Stimulated activated CD4-positive, alpha-beta T cell treated with anti-CD3 and anti-CD28 coated beads, Interleukin-15, amount 100 ng/mL, for 1 hour (primary cell): ENCODE measurements at places on chromosomes 1 and 21.

GRCh38 chr1:29258976-29259801 is 22.9 kb downstream of the PTPRU start:
- DNase-seq, result no peak

DNA sequence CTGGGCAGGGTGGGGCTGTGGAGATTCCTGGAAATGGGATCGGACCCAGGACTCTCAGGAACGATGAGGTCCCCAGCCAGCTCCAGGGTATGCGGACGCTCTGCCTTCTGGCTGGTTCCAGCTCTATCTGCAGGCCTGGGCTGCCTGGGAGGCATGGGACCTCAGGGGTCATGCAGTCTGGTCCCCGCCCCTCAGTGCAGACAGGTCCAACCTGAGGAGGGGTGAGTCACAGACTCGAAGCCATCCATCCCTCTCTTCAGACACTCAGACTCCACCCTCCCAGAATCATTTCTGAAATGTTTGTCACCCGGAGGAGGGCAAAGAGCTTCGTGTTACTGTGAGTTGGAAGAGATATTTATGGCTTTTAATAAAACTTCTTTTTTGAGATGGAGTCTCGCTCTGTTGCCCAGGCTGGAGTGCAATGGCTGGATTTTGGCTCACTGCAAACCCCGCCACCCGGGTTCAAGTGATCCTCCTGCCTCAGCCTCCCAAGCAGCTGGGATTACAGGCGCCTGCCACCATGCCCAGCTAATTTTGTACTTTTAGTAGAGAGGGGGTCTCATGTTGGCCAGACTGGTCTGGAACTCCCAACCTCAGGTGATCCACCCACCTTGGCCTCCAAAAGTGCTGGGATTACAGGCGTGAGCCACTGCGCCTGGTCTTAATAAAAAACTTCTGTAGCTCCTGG is 5.9 kb upstream of the MYOM3 start:
- no peak for DNase-seq

GRCh38 chr1:17075470-17076255 is 21.8 kb upstream of the SDHB start:
- DNase-seq, result no peak

DNA sequence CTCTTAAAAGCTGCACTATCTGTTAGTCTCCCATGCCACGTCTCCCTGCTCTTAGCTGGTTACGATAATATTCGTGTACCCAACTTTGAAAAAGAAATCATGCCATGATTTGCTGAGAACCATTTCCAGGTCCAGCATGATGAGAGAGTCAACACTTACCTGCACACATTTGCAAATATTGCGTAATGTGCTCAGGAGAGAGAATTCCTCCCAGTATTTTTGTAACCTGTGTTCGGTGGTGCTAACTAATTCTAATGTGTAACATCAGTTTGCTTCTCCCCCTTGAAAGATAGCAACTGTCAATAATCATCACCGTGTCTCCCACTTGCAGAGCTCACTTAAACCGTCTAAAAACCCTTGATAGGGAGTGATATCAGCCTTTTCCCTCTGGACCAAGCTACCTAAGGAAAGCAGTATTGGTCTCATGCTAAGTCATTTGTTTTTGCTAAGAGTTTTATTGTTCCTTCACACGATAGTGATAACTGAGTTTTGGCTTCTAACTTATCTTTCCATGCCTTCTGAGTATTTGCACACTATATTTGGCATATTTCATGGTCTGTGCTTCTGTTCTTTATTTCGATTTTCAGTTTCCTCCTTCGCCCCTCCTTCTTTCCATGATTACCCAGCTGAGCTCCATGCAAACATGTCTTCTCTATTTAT is 61.1 kb upstream of the IRF2BP2 start:
- DNase-seq, result no peak

DNA sequence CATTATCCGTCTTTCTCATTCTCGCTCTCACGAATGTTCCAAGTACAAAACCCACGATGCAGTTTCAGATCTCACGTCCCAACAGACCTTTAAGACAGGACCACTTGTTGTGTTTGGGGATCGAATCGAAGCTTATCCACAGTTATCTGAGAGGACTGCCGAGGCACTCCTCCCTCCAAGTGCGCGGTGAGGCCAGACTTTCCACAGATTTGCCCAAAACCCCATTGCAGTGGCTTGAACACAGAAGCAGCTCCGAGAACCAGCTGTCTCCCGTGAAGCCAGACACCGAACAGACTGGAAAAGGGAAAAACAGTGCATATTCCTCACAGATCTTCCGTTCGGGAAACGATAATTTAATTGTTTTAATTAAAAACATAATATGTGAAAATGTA is 46.5 kb upstream of the COL6A2 start:
- DNase-seq, result no peak

GRCh38 chr1:236023926-236024565 is 40.8 kb downstream of the NID1 start:
- DNase-seq, result no peak

DNA sequence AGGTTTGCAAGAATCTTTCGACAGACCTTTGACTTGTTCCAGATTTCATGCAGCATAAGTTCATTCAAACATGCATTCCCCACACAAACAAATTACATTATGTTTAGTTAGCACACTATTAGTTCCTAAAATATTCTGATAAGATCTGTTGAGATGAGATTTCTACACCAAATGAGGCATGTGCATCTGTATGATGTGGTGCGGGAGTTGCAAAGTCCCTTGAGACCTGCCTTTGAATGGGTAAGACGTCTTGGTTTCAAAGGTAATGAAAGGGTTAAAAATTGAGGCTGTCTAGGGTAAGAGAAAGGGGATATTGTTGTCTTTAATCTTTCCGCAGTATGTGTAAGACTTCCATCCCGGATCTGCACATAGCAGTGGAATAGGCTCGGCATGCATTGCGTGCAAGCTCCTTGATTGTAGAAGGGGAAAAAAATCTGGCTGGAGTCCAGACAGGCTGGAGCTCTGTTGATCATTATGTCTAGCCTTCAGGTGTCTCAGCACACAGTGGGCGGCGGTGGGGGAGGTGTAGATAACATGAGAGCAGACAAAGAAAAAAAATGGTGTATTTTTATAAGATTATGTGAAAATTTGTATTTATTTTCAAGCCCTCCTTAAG is 296.6 kb downstream of the PTPRC start:
- peak; percentile 46 for DNase-seq

- no peak for DNase-seq
Measured at GRCh38 chr1:164137273-164137925, 421.6 kb upstream of the PBX1 start.

GRCh38 chr1:78070758-78071157 is 25.0 kb downstream of the GIPC2 start:
- DNase-seq, result no peak

DNA sequence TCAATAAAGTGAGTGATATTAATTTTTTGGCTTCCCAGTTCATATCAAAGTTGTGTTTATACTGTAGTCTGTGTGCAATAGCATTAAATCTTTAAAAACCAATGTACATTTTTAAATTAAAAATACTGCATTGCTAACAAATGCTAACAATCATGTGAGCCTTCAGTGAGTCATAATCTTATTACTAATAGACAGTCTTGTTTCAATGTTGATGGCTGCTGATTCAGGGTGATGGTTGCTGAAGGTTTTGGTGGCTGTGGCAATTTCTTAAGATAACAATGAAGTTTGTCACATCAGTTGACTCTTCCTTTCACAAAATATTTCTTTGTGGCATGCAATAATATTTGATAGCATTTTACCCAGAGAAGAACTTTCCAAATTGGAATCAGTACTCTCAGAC is 109.0 kb downstream of the ZMYM4 start:
- DNase-seq, result no peak

- DNase-seq, result no peak
Measured at GRCh38 chr21:17570786-17571185, 41.9 kb downstream of the BTG3 start.

DNA sequence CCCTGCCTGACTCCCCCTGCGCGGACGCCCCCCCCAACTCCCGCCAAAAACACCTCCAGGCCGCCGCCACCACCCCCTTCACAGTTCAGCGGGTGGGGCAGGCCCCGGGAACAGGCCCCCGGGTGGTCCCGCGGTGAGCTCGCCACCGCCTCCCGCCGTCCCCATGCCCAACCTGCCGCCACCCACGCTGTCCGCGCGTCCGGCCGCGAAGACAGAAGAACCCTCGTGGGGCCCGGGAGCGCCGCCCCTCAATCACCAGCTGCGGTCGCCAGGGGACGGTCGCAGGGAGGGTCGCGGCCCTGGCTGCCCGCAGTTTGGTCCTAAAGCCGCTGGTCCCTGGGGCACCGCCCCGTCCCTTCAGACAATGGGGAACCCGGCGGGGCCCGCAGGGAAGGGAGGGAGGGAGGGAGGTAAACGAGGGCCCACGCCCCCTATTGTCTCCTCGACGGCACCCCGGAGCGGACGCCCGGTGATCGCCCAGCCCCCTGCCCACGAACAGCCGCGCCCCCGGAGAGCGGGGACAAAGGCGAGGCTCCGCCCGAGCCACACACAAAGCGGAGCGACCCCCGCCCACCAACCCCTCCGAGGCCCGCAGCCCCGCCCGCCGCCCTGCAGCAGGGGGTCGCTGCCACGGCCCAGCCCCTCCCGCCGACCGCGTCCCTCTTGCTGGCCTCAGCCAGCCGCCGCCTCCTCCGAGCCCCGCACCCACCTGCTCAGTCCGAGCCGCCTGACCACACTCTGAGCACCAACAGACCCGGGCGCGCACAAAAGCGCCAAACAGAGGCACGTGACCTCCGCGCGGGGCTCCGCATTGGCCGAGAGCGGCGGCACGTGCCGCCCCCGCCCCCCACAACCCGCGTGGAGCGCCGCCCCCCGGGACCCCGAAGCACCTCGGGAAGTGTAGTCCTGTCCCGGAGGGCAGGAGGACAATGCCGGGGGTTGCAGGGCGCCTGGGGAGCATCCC is at the start of gene STMN1:
Gene STMN1, minus strand, starts transcription at position 740 of the 964 bp plus-strand sequence. CDS start 1,743 bp downstream, outside the sequence.
- DNase-seq, result peak; percentile 75

DNA sequence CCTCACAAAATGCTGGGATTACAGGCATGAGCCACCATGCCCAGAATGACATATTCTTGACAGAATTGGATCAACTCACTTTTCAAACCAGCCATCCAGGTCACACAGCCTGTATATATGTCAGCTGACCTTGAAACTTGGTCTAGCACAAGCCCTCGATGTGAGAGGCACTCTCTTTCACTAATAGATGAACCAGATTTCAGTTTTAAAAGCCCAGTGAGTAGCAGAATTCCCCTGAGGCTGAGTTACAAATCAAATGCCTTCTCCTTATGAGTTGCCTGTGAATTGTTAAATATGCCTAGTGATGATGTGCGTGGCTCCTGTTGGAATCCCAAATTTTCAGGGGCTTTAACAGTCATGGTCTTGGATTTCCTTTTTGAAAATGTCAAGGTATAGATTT is 88.7 kb downstream of the CD247 start:
- no peak for DNase-seq

- no peak for DNase-seq
Measured at GRCh38 chr21:39422527-39423241, 22.9 kb downstream of the LCA5L start.

- no peak for DNase-seq
Measured at GRCh38 chr1:160761886-160762285, 22.8 kb downstream of the SLAMF7 start.

- no peak for DNase-seq
Measured at GRCh38 chr1:183646776-183647175, 6.3 kb downstream of the APOBEC4 start.

- DNase-seq, result no peak
Measured at GRCh38 chr1:89552471-89553081, 27.9 kb downstream of the LRRC8B start.

- no peak for DNase-seq
Measured at GRCh38 chr1:238767321-238767720, 619.0 kb upstream of the CHRM3 start.

GRCh38 chr1:66276218-66276617 is 257.7 kb upstream of the SGIP1 start:
- DNase-seq, result no peak

GRCh38 chr1:218741852-218742251 is 396.7 kb downstream of the TGFB2 start:
- no peak for DNase-seq

GRCh38 chr1:145961425-145962156 is 2.8 kb downstream of the ANKRD34A start:
- peak; percentile 42 for DNase-seq

GRCh38 chr1:9687874-9688582 is 36.5 kb downstream of the PIK3CD start:
- no peak for DNase-seq

- no peak for DNase-seq
Measured at GRCh38 chr21:34537838-34538237, 25.8 kb upstream of the KCNE1 start.

- DNase-seq, result no peak
Measured at GRCh38 chr1:41315146-41315822, 46.0 kb upstream of the FOXO6 start.

GRCh38 chr21:21200103-21200938 is 202.1 kb downstream of the NCAM2 start:
- DNase-seq, result no peak
